Skin of body (tissue), 3 donors: ENCODE measurements at places on chromosomes 6 and 20. TPM values are rescaled to one million over a fixed set of nuclear protein-coding genes. Genes with fewer than 3 reads are reported as not detected.

Gene SIRT5
- 6.9 TPM for total RNA-seq

Gene CALHM4
- 0.79 TPM for total RNA-seq

Gene MC3R
- not detected for total RNA-seq

Gene EPPIN
- total RNA-seq = not detected

Gene SIRPD
- total RNA-seq = 0.39 TPM

Gene PPP1R16B
- 1.9 TPM for total RNA-seq

Gene HLA-DQB1
- total RNA-seq = 0.69 TPM

Gene TP53TG5
- not detected for total RNA-seq
